A172 (cell line): ENCODE measurements at places on chromosomes 11 and 22. TPM values are rescaled to one million over a fixed set of nuclear protein-coding genes. Genes with fewer than 3 reads are reported as not detected.

RTN4R gene
- 10.9 and 15.6 TPM in 2 replicates for total RNA-seq

DNA sequence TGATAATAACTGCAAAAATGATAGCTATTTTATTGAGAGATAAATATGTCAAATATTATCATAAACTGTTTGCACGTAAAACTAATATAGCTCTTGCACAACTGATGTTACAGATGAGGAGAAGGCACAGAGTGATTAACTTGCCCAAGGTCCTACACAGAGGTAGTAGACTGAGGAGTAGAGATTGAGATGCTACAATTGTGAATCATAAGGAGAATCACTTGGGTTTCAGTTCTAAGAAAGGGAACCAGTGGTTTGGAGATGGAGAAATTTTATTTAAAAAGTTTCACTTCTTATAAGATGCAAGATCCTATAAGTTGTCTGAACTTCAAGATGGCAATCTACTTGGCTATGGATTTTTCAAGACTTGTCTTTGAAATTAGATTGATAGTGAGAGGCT lies 224.8 kb upstream of the RAG2 start:
- DNase-seq: no peak

GRCh38 chr22:21823740-21824444 lies 43.6 kb downstream of the MAPK1 start:
- no peak for DNase-seq

HOATZ gene
- total RNA-seq: not detected in 2 replicates

DNA sequence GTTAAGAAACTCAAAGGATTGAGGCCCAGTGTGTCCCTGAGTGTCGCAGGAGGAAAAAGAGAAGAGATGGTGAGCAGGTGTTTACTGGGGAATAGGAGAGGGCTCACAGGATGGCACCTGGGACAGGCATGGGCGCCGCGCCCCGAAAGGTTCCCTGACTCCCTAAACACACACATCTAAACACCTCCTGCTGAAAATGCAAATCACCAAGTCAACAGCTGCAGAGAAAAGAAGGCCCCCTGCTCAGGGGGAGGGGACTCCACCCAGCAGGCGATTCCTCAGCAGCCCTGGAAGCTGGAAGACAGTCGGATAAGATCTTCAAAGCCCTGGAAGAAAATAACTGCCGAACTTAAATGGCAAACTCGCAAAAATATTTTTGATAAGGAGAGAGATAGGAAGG lies 377.2 kb downstream of the BRD1 start:
- DNase-seq: no peak

CYP2D6 gene
- total RNA-seq: 0.03 and 0.46 TPM in 2 replicates

DNA sequence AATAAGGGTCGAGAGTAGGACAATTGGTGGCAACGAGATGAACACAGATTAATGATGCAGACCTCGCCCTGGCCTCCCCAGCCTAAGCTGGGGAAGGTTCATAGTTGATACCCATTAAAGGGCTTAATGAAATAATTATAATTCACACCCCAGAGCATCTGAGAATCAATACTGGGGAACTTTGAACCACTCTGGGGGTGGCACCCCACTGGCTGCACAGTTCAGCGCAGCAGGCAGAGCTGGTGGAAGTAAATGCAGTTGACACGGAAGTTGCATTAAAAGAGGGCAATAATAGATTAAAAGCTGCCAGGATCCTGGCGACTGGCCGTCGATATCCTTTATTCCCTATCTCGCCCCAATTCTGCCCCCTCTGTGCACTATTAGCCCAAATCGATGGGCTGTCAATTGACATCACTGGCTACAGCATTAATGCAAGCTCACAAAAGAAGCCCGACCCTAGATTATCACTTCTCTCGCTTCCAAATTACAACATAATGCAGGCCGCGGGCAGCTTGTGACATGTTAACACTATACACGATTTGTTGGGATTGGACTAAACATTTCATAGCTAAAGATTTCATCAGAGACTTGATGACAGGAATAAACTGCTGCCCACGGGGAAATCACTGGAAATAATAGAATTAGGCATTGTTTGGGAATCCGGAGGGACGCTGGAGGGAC lies 14.5 kb downstream of the HSPA8 start:
- DNase-seq: no peak

GRCh38 chr11:87150936-87151335 lies 113.2 kb downstream of the TMEM135 start:
- DNase-seq: no peak

DNA sequence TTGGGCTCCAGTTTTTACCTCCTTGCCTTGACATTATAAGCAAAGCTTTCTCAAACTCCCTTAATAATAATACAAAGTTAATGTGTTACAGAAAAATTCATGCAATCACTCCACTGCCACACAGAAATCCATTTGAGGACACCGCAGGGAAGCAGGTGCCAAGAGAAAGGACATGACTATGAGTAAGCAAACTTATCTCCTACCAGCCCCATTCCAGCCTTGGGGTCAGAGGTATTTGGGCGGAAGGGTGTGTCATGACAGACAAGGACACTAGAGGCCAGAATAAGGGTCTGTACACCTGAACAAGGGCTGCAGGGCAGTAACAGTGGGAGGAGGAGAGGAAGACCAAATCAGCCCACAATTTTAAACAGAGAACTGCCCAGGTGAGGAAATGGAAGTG lies 5.9 kb downstream of the GNG3 start:
- peak; percentile 29 for DNase-seq

GRCh38 chr11:73907191-73907590 lies 30.4 kb downstream of the PAAF1 start:
- DNase-seq: peak; percentile 74

GGTLC3 gene
- not detected in 2 replicates for total RNA-seq

TEX54 gene
- not detected in 2 replicates for total RNA-seq

OR10A2 gene
- not detected in 2 replicates for total RNA-seq

NXPE2 gene
- not detected in 2 replicates for total RNA-seq

CSRP3 gene
- not detected in 2 replicates for total RNA-seq

DNA sequence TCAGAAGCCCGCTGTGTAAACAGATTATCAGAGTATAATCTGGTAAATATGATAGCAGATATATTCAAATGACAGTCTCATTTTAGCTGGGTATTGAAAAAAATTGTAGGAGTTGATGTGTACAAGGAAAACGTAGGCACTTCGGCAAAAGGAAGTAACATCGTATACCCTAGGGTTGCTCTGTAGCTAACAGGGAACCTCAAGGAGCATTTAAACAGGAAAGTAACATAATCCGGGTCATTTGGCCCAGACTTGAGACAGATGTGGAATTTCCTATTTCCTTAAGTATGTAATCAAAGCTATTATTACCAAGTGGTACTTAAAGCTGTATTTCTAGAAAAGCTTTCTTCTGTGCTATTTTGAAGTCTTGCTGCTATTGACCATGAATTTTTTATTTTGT lies 215.6 kb downstream of the DDX10 start:
- no peak for DNase-seq

CFAP300 gene
- 9.0 and 9.1 TPM in 2 replicates for total RNA-seq

CNGA4 gene
- total RNA-seq: 0.17 TPM in 1 of 2 replicates, not detected in the other

OR8A1 gene
- total RNA-seq: not detected in 2 replicates

GRCh38 chr11:117218133-117218915 lies 13.5 kb downstream of the PCSK7 start:
- DNase-seq: no peak

DNA sequence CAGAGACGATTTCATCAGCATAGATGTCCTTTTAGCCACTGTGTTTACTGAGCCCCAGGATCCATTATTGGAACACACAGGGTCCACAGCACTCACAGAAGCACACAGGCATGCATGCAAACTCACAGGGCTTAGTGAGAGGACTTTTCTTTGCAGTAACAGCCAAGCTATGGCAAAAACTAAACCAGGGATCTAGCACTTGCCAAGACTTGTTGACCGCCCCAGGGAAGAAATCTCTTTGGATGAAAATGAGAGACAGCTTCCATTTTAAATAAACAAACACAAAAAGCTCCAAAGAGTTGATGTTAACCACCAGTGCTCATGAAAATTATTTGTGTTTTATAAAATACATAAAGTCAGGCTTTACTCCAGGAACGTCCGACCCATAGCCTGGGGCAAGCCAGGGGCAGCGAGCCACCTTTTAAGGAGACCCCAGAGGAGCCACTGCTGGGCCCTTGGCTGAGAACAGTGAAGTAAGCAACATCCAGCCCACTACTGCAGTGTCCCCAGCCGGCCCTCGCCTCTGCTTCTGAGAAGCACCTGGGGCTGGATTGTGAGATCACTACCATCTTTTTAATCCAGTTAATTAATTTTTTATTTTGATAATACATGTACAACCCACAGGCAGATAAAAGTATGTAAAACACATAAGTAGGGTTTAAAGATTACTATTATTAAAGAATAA lies 22.0 kb upstream of the TFIP11 start:
- no peak for DNase-seq

RPS6KA4 gene
- total RNA-seq: 77.4 and 78.2 TPM in 2 replicates

DNA sequence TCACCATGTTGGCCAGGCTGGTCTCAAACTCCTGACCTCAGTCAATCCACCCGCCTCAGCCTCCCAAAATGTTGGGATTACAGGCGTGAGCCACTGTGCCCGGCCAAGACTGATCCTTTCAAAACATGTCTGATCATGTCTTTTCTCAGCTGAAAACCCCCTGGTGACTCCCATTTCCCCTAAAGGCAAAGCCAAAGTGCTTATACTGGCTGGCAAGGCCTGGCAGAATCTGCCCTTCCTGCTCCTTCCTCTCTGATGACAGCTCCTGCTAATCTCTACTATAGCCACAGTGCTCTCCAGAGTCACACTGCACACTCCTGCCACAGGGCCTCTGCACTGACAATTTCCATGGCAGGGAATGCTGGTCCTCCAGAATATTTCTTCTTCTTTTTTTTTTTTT lies 2.6 kb upstream of the MCHR1 start:
- DNase-seq: no peak

GRCh38 chr11:126149759-126150625 lies 61.5 kb downstream of the RPUSD4 start:
- no peak for DNase-seq

DNA sequence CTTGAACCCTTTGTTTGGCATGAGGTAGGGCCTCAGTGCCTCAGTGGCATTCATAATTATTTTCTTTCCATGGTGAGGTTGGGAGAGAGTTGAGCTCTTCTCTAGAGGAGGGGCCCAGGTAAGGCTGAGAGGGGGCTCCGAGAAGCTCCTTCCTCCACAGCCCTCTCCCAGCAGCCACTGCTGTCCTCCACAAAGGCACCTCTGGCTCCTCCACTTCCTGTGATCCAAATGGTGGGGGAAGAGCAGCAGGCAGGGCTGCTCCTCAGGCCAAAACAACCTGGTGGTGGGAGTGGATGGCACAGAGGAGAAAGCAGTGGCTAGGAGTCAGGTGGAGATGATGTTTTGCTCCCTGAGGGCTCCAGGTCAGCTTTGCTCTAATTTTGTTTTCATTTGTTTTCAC lies 13.3 kb downstream of the ROBO4 start:
- no peak for DNase-seq

GRCh38 chr11:103031834-103032233 lies 60.1 kb downstream of the DCUN1D5 start:
- DNase-seq: no peak

RASSF7 gene
- total RNA-seq: 24.9 and 43.9 TPM in 2 replicates

- DNase-seq: no peak
These were observed 6.9 kb upstream of the VPS37C start for GRCh38 chr11:61168042-61168688.

- DNase-seq: peak; percentile 6
These were observed 59.8 kb downstream of the APOL5 start for GRCh38 chr22:35777335-35777975.

DNA sequence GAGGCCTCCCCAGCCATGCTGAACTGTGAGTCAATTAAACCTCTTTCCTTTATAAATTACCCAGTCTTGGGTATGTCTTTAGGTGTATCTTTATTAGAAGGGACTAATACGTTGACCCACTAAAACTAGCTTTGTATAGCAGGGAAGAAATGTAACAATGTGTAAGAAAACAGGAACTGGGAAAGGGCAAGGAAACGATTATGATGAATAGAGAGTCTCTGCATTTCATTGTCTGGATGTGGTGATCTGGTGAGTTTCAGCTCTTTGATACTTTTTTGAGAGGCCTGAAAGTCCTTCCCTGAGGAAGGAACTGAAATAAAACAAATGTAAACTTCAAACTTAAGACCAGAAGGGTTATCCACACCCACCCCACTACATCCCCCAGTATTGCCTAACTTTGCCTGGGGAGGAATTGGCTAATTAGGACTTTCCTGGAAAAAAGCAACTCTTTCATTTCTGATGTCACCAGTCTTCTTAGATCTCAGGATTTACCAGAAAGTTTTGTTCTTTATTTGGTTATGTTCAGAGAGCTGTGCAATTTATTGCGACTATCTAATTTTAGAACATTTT lies 119.0 kb downstream of the LDLRAD3 start:
- DNase-seq: no peak

DNA sequence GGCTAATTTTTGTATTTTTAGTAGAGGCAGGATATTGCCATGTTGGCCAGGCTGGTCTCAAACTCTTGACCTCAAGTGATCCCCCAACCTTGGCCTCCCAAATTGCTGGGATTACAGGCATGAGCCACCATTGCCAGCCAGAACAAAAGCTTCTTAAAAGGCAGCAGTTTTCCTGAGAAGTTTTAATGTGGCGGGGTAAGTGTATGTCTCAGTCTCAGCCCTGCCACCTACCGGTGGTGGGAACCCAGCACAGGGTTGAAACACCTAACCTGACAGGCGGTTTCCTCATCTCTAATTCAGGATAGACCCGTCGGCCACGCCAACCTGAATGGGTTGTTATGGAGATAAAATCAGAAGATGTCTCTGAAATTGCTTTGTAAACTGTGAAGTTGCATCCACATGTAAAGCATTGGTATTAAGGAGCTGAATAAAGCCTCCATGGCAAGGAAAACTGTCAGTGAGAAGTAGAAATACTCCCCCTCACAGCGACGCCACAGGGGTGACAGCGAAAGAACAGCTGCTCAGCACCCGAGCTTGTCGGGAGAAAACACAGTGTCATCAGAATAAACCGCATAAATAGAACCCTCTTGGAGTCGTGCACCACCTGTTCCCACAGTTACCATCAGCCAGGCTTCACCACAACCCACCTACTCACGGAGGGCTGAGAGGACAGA lies 165.9 kb upstream of the NCAM1 start:
- DNase-seq: peak; percentile 55

CHRDL2 gene
- total RNA-seq: not detected in 2 replicates

SSH3 gene
- 3.2 and 10.0 TPM in 2 replicates for total RNA-seq

- DNase-seq: peak; percentile 26
These were observed 621 bp downstream of the KCNC1 start for GRCh38 chr11:17734986-17735817.

ATXN10 gene
- 53.5 and 80.1 TPM in 2 replicates for total RNA-seq

RCOR2 gene
- 0.05 and 0.14 TPM in 2 replicates for total RNA-seq

- DNase-seq: no peak
These were observed 9.7 kb downstream of the SLN start for GRCh38 chr11:107702109-107702660.

GGTLC2 gene
- not detected in 2 replicates for total RNA-seq

SLC5A1 gene
- total RNA-seq: not detected in 2 replicates

- no peak for DNase-seq
These were observed 11.3 kb downstream of the TMEM216 start for GRCh38 chr11:61403658-61404057.

GRCh38 chr11:101434026-101434643 lies 149.7 kb downstream of the TRPC6 start:
- DNase-seq: no peak

BAIAP2L2 gene
- not detected in 2 replicates for total RNA-seq

CD248 gene
- total RNA-seq: not detected in 2 replicates

- no peak for DNase-seq
These were observed 5.9 kb downstream of the TP53AIP1 start for GRCh38 chr11:128936606-128937251.

- peak; percentile 7 for DNase-seq
These were observed 386.5 kb downstream of the SOX6 start for GRCh38 chr11:15969701-15970329.
